NCI-H1694 (cell line): ENCODE measurements at places on chromosomes 4 and X.

DNA sequence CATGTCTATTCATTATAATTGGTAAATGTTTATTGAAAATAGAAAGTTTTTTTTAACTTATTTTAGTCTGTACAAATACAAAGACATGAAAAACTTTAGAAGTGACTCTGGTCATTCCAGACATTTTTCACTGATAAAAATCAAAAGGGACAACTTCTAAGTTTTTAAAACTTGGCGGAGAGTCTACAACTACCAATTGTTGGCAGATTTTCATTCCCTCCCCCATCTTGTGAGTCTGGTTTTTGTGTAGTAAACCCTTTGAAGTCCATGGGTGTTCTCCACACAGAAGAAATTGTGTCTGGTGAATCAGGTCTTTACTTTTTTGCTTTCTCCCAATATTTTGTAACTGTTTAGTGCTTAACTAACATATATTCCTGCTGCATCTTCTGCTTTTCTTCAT lies 336.5 kb downstream of the PDGFC start:
- no peak for DNase-seq

DNA sequence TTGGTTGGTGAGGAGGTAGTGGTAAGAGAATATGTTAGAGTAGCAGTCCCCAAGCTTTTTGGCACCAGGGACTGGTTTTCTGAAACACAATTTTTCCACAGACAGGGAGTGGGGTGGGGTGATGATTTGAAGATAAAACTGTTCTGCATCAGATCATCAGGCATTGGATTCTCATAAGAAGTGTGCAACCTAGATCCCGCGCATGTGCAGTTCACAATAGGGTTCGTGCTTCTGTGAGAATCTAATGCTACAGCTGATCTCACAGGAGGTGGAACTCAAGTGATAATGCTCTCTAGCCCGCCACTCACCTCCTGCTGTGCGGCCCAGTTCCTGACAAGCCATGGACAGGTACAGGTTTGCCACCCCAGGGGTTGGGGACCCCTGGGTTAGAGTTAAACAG lies 423.3 kb downstream of the GPAT3 start:
- no peak for DNase-seq

- DNase-seq: no peak
Observed at GRCh38 chr4:22345055-22345454, 170.8 kb downstream of the ADGRA3 start.

GRCh38 chrX:57817302-57817701 lies 93.0 kb downstream of the ZXDA start:
- DNase-seq: peak; percentile 2

DNA sequence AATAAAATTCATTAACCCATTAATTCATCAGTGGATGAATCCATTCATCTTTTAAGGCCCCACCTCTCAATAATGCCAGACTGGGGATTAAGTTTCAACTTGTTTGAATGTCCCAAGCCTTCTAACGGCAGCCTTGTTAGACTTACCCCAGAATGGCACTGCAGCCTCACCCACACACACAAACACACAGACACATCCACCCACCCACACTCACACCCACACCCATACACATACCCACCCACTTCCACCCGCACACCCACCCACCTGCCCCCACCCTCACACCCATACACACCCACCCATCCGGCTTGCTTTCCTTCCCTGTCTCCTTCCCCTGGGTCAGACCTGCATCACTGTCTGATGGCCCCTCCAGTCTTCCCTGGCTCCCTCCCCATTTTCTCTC lies 102.6 kb downstream of the ARHGAP10 start:
- no peak for DNase-seq

GRCh38 chr4:140176735-140177134 lies 22.8 kb upstream of the MAML3 start:
- no peak for DNase-seq

DNA sequence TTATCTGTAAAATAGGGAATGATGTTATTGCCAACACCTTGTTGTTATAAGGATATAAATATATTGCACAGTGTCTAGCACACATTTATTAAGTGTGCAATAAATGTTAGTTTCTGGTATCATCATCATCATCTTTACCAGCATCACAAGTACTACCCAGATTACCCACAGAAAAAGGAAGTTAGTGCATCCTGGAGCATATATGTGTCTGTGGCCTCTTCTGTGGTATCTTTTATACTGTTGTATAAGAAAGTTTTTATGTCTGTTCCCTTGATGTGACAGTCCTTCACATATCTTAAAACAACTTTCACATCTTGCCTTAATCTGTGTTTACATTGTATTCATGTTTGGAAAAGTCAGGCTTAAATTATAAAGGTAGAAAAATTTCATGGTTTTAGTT lies 10.0 kb downstream of the EXOSC9 start:
- DNase-seq: no peak

GRCh38 chr4:70984589-70984988 lies 8.9 kb upstream of the DCK start:
- DNase-seq: no peak
